Stimulated activated CD8-positive, alpha-beta memory T cell treated with anti-CD3 and anti-CD28 coated beads, Interleukin-15, amount 100 ng/mL, for 24 hours (primary cell): ENCODE measurements at places on chromosomes 7 and 10.

GRCh38 chr7:26668821-26669220 lies 195.6 kb downstream of the SKAP2 start:
- DNase-seq: no peak

- DNase-seq: no peak
Measured at GRCh38 chr7:132614428-132615318, 38.4 kb upstream of the PLXNA4 start.

GRCh38 chr10:48444266-48444665 lies 137.8 kb downstream of the MAPK8 start:
- no peak for DNase-seq

DNA sequence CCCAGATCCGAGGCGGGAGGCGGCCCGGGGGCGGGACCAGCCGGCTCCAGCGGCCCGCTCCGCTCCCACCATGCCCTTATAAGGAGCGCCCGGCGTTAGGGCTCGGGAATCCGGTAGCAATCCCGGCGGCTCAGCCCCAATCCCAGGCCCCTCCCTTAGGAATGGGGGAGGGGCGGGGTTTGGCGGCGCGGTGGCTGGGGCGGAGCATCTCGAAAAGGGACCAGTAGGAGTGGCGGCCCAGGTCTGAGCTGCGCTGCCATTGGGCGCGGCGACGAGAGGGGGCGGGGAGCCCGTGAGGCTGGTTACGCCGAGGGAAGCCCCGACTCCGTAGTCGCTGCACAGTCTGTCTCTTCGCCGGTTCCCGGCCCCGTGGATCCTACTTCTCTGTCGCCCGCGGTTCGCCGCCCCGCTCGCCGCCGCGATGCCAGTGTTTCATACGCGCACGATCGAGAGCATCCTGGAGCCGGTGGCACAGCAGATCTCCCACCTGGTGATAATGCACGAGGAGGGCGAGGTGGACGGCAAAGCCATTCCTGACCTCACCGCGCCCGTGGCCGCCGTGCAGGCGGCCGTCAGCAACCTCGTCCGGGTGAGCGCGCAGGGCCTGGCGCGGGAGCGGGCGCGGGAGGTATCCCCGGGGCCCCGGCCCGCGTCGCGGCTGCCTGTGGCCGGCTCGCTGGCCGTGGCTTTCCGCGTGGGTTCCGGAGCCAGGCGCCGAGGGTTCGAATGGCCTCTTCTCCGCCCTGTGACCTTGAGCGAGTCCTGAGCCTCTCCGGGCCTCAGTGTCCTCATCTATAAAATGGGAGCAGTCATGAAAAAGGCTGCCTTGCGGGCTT lies at the start of gene VCL:
VCL (plus strand) TSS at position 330 of the 836 bp plus-strand sequence; CDS start at position 422, 92 bp downstream.
- DNase-seq: peak; percentile 83

DNA sequence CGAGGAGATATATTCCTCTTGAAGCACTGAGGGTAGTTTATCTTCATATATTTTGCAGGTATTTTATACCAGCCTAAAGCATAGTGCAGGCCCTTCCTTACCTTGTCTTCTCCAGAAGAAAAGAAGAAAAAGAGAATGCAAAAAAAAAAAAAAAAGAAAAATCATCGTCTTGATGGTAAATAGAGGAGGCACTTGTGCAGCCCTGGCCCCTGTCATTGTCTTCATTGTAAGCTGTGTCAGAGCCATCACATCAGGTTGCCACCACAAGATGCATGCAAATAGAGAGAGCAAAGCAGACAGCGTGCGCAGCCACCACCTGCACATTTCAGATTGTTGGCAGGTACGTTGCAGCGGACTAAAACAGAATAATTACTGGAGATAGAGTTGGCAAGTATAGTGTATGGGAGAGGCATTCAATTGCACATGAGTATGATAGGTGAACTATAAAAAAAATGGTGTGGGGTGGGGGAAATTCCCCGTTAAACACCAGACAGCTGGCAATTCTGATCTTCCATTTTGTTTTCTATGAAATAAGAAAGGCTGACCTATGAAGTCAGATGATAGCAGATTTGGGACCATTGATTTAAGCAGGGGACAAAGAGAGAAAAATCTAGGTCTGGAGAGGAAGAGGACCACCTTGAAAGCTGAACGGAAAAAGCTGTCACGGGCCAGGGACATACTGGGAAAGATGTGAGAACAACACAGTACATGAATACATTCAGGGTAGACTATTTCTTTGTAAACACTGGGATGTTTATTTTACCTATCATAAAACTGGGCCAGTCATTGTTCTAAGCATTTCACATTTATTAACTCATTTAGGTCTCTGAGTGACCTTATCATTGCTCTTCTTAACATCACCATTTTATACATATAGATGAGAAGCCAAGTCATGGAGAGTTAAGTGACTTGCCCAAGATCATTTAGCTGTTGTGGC lies 306.3 kb upstream of the SP8 start:
- DNase-seq: no peak

- DNase-seq: no peak
Measured at GRCh38 chr10:122301811-122302115, 30.7 kb downstream of the BTBD16 start.

DNA sequence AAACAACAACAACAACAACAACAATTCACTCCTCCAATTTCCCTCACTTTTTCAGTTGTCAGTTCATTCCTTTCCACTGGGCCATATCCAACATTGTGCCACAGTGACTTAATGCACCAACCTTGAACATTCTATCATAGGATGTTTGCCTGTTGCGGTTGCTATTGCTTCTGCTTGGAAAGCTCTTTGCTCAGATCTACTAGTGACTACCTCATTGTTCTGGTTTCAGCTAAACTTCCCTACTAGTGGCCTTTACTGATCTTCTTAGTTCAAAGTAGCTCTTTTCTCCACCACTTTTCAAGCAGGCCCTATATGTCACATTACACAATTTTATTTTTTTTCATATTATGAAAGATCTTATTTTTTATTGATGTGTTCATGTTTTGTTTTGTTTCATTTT lies 9.8 kb upstream of the STEAP4 start:
- no peak for DNase-seq
